Sigmoid colon (tissue), 7 donors: ENCODE measurements at places on chromosomes 3 and 15. TPM values are rescaled to one million over a fixed set of nuclear protein-coding genes. Genes with fewer than 3 reads are reported as not detected.

DNA sequence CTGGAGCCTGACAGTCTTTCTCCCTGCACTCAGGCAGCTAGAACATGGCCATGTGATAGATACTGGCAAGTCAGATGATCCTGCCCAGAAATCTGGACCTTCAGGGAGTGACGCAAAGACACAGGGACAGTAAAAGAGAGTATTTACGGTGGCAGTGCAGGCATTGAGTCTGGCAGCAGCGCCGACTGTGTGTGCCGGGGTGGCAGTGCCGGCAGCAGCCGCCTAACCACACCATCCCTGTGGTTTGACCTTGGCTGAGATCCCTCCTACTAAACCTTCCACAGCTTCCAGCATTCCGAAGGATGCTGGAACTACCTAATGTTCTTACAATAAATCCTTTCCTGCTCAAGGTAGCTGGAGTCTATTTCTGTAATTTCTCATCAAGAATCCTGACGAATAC lies 4.6 kb upstream of the TSPAN3 start:
- DNase-seq, result no peak

GRCh38 chr3:137259701-137260100 lies 301.9 kb downstream of the IL20RB start:
- DNase-seq, result no peak

DNA sequence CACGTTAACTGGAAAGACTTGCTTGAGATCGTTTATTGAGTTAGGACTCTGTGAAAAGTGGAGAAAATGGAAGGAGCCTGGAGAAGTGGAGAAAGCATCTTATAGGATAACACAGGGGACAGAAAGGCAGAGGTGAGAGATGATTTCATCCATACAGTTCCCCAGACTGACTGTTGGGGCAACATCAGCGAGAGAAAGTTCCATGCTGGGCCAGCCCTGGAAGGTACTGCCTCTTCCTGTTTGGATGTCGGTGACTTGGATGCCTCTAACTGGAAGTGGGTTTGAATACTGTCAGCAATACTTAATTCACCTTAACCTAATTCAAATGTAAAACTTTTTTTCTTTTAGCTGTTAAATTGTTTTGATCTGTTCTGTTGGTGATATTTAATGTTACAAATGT lies 32.3 kb downstream of the ATP13A5 start:
- DNase-seq, result no peak

GRCh38 chr3:8505621-8506020 lies 4.0 kb downstream of the LMCD1 start:
- DNase-seq, result no peak

The CHDH gene
- total RNA-seq, result 1.8 TPM
